Peyer's patch (tissue), 4 donors: ENCODE measurements at places on chromosomes 2 and 18.

DNA sequence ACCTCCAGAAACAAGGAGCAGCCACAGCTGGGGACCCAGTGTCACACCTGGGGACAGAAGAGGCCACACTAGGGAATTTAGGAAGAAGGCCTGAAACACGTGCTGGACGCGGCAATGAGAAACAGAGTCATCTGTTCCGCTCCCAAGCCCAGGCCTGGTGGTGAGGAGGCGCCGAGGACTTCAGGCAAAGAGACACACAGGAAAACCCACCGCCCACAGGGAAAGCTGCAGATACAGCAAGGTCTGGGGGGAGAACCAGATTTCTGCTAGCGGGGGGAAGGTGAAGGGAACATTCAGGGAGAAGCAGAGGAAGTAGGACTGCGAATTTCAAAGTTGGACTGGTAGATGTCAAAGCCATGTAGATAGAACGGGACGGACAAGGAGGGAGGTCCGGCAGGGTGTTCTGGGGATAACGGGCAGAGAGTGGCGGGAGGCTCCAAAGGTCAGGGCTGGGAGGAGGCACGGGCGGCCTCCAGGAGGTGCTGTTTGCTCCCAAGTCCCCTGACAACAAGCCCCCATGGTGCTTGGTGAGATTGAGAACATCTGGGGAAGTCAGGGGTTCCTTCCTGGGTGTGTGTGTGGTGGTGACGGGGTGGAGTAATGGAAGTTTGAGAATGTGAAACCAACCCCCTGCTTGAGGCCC is 351.7 kb upstream of the MYT1L start:
- DNase-seq: no peak

DNA sequence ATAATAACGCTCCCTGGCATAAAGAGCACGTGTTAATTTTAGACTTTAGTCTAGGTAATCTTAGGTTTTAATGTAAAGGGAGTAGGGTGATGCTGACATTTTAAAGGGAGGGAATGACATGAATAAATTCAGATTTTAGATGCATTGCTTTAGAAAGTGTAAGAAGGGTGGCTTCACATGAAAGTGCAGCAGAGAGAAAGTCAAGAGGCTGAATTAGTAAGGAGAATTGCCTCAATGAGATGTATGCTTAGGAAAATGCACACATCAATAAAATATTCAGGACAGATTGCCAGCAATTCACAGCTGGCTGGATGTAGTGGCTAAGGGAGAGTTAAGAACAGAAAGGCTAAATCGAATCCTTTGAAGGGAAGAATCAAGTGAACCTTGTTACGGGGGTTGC is 165.5 kb upstream of the CDH19 start:
- DNase-seq: no peak

DNA sequence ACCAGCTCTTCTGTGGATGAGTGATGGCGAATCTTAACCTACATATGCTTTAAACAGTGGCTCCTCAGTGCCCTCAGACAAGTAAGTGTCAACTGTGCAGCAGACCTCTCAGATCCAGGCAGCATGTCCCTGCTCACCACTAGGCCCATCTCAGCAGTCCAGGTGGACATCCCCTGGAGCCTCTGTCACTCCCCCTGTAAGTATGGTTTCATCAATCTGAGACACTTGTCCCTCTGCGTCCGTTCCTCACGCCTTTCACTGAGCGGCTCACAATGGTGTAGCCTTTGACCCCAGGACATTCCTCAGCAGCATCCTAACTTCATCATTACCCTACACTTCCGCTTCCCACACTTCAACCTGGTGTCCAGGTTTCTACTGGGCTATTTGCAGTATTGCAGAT is 69.3 kb upstream of the RALBP1 start:
- DNase-seq: no peak

DNA sequence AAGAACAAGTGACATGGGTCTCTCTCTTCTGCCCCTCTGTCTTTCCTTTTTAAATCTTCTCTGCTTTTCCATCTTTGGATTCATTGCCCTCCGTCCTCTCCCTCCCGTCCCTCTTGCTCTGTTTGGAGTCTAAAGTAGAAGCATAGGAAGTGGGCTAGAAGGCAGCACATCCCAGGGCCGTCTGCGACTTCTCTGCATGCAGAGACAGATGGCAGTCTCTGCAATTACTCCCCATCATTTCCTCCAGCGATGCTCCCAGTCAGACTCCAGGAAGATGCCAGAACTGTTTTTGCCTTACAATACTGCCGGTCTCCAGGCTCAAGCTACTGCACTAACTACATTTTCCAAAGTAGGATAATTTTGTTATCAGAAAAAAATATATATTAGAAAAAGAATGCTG is 35.2 kb upstream of the LPIN2 start:
- no peak for DNase-seq

GRCh38 chr2:182866461-182867406 is at the start of gene FRZB:
TSS of gene FRZB (minus strand) at chr2:182866637. CDS start at chr2:182866552, 85 bp downstream.
- peak; percentile 17 for DNase-seq

DNA sequence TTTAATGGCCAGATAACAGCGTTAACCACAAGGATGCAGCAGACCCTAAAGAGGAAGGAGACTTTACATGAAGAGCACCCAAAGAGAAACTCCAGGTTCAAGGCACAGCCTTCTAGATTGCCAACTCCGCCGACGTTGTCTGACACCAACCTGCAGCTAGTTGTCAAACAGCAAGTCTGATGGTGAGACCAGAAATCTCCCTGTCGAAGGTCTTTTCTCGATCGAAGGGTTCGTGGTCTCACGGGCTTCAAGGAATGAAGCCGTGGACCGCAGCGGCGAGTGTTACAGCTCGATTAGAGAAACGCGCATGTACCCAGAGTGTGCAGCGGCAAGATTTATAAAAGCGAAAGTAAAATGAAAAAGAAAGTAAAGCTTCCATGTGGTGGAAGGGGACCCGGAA is 656.3 kb downstream of the XIRP2 start:
- DNase-seq: no peak

DNA sequence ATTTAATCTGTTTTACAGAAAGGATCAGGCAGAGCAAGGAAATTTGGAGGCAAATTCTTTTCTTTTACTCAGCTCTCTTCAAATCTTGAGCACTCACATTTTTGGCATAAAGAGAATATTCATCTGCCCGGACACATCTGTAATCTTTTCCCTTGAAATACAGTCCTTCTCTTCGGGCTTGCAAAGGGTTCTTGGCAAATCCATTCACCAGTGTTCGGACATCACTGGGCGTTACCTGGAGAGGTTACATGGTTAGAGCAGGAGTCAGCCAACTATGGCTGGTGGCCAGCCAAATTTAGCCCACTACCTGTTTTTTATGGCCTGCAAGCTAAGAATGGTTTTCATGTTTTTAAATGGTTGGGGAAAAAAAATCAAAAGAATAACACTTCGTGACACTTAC is 2.1 kb downstream of the PFN4 start:
- no peak for DNase-seq

DNA sequence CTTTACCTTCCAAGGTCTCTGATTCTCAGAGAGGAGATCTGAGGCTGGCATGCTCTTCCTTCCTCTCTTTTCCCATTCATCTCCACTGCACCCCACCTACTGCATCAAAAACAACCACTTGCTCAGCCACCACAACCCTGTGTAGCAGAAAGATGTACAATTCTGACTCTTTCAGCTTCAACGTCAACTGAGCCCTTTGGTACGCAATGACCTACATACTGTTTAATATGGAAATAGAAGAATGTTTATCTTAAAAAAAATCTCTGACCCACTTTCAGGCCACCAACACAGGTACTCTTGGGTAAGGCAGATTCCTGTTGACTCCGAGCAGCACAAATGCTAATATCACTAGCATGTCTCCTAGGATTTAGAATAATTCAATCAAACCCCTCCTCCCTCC is 76.2 kb upstream of the AFF3 start:
- DNase-seq: no peak

GRCh38 chr2:238743243-238744065 is 104.4 kb upstream of the TWIST2 start:
- DNase-seq: no peak

DNA sequence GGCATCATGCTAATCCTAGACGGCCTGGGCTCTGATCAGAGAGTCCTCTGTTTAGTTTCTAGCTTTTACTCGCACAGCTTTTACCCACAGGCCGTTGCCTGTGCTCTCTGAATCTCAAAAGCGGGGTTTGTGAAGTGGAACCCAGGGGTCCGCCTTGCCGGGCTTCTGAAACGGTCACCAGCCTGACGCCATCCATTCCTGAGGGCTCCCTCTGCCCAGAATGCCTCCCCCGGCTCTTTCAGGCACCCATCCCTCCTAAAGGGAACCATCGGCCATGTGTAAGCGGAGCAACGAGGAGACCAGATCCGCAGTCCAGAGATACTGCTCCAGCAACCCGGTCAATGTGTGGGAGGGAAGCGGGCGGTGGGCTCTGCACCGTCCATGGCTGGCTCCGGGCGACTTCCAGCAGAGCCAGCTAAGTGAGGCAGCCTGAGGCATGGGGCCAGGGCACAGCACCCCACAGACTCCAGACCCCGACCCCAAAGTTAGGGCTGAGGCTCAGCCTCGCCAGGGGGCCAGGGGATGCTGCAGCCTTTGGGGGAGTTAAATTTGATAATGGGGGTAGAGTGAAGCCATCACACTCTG is 28.8 kb downstream of the SALL3 start:
- no peak for DNase-seq

DNA sequence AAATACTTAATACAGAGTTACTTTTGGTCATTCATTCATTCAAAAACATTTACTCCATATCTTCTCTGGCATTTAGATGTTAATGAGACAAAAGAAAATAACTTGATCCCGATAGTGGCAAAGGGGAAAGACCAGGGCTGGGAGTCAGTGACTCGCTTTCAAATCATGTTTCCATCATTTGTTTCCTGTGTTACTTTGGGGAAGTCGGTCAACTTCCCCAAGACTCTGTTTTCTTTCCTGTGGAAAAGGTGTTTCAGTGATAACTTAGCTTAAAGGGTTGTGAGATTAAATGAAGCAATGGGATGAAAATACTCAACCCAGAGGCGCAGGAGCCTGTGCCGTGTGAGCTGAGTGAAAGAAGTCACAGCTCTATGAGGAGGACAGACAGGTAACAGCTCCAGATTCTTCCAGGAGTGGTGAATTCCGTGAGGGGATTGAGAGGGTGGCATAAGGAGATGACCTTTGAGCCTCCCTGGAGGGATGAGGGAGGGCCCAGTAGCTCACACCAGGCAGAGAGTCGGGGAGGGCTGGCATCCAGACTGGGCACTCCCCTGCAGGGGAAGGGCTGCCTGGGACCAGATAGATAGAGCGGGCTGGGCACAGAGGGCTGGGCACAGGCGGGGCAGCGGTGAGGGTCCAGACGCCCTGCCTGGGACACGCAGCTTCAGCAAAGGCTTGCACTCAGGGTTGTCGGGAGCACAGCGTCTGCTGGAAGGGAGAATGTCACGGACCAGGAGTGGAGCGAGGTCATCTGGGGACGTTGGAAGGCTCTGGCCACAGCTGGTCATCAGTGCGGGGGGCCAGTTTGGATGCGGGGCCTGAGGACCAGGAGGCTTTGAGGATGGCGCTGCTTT is 70.1 kb downstream of the TSHZ1 start:
- DNase-seq: no peak

GRCh38 chr2:205642599-205643356 is 39.5 kb upstream of the NRP2 start:
- DNase-seq: no peak

- no peak for DNase-seq
Observed at GRCh38 chr2:109275120-109276012, 146.4 kb downstream of the SH3RF3 start.

DNA sequence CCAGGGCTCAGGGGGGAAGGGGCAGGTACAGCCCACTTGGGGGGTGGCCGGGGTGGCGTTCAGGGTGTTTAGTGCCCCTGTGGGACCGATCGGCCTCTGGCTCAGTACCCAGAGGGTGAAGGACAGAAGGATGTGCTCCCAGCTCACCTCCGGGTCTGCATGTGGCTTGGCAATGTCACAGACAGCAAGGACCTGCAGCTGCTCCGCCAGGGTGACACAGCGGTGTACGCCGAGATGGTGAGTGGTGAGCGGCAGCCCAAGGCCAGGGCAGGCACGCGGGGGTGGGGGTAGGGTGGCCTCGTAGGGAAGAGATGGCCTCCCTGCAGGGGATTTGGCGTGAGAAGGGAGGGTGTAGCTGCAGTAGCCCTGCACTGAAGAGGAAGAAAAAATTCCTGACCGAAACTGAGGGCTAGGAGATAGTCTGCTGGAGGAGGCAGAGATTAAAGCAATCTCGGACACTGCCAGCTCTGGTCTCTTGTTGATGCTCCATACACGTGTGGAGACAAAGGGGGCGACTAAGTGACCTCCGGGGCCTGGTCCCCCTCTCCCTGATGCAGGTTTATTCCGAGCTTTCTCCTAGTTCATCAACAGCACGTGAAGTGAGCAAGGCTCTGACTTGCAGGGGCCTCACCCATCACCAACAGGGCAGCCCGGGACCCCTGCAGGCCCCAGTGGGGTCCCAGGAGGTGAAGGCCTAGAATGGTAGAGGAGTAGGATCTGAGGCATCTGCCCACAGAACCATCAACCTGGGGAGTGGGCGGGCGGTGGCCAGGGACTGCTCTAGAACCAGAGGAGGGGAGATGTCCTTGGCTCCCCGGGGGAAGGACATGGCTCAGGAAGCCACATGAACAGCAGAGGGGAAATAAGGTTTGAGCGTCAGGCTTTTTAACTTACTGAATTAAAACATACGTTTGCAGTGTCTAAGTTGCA is 45.4 kb downstream of the FER1L5 start:
- peak; percentile 41 for DNase-seq

GRCh38 chr2:26581266-26581990 is 59.7 kb downstream of the CIB4 start:
- DNase-seq: no peak

GRCh38 chr18:58992301-58993231 is 127.9 kb downstream of the ZNF532 start:
- DNase-seq: no peak

DNA sequence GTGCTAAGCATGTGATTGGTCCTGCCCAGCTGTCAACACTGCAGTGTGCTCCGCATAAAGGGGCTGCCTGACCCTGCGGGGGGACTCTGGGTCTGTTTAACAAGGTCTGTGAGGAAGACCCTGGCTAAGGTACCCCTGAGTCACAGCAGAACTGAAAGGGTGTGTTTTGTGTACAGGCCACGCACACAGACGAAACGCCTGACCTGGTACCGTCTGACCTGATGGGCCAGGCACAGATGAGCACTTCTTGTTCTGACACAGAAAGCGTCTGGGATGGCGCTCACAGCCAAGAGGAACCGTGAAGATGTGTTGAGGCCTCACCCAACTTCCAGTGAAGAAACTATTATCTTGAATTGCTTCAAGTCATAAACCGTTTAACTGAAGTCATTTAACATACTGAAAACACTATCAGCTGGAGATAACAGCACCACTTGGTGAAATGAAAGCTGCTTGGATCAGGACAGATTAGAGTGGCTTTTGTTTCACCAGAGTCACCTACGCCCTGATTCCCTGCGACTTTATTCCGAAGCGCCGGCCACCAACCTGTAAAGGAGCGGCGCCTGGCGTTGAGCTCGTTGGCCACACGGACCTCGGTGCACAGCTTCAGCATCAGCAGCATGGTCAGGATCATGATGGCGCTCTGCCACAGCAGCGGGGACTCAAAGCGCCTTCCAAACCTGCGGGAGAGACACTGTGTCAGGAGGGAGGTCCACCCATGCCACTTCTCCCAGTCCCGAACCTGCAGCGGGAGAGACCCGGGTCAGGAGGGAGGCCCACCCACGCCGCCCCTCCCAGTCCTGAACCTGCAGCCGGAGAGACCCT is 8.5 kb downstream of the SLC66A2 start:
- DNase-seq: no peak

DNA sequence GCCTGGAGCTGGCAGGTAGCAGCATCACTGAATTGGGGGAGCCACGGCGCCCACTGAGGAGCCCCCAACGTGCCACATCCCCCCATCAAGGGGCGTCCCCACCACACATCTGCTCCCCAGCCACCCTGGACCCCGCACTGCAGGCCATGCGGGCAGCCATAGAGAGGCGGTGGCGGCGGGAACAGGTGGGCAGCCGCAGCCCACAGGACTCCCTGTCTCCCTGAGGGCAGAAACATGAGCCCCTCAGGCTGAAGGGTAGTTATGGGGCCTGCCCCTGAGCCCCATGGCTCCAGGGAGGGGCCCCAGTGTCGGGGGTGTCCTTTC is 26.6 kb downstream of the CROCC2 start:
- no peak for DNase-seq
